Activated naive CD8-positive, alpha-beta T cell treated with anti-CD3 and anti-CD28 coated beads for 36 hours (primary cell): ENCODE measurements at places on chromosomes 2 and 18. TPM values are rescaled to one million over a fixed set of nuclear protein-coding genes. Genes with fewer than 3 reads are reported as not detected.
A peak's percentile ranks its signal among the peaks of the same experiment; 100 is the strongest.

DNA sequence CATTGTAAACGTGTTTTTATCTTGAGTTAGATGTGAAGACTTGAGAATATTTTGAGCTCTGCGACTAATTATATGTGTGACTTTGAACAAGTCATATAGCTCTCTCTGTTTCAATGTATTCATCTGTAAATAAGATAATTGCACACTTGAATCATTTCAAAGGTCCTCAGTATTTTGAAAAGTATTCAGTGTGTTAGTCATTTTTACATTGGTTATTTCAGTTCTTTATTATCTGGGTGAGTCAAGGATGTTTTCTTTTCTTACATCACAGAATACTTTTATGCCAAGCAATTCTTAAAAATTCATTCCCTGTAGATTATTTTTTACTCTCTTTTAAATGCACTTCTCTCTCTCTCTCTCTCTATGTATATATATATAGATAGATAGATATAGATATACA is 1098.0 kb upstream of the ZEB2 start:
- H3K27ac ChIP-seq = no peak overlapping the region
- no peak overlapping the region for H3K4me3 ChIP-seq

- no peak for DNase-seq
- H3K27me3 ChIP-seq = no peaks in the 10 kb centered on the region
- H3K36me3 ChIP-seq = peaks cover 47% of the 10 kb centered on the region
- H3K27ac ChIP-seq = peak overlapping the region; percentile 94
- peaks cover 64% of the 10 kb centered on the region for H3K4me1 ChIP-seq
These were observed 2.1 kb downstream of the LBH start for GRCh38 chr2:30233271-30234009.

DNA sequence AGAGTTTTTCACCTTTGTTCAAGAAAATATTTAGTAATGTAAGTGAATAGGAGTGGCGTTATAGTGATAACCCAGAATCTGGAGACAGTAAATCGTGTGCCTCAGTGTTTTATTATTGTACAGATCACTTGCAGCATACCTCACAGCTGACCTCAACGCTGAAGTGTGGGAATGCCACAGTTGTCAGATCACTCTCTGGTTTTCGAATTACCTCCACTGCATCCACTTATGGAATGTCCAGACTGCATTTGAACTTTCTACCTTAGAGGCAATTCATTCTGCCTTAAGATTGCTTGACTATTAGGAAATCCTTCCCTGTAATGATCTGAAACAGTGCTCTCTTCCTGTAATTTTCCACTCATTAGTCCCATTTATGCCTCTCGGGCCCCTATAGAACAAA is 164.5 kb upstream of the ALPP start:
- H3K4me1 ChIP-seq = peaks cover 14% of the 10 kb centered on the region
- H3K27ac ChIP-seq = no peak overlapping the region
- H3K4me3 ChIP-seq = no peak overlapping the region
- no peaks in the 10 kb centered on the region for H3K27me3 ChIP-seq
- no peak for DNase-seq

DNA sequence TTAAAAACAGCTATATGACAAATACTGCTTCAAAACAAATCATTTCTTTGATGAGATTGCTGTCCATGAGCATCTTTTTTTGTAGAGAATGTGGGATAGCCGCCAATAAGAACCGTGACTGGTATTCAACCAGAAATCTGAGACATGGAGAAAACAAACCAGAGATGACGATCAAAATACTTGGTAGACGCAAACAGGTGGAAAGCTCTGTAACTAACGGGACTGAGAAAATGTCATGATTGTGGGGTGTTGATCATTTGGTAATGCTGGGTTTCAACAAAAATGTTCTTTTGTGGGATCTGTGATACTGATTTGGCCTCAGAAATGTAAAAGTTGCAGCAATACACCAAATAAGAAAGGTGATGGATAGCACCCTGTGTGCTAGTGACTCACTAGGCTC is 364.8 kb downstream of the NYAP2 start:
- H3K27me3 ChIP-seq = no peaks in the 10 kb centered on the region
- H3K4me1 ChIP-seq = no peaks in the 10 kb centered on the region
- DNase-seq = no peak
- H3K36me3 ChIP-seq = no peaks in the 10 kb centered on the region
- H3K4me3 ChIP-seq = no peak overlapping the region

DNA sequence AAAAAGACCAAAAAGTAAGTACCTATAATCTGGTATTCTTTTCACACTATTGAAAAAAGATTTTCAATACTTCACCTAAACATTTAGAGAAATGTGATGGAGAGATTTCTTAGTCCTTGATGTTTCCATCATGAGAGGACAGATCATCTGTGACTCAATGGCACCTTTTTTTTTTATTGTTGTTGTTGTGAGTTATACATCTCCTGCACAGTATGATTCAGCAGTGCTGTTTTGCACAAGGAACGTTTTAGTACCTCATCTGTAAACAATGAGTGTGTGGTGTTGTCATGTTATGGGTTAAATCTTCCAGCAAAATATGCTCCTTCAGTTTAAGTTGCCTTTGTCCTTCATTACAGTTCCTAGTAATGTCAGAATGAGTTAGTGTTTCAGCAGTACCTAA is 2.2 kb downstream of the KIAA1328 start:
- DNase-seq = no peak
- H3K27me3 ChIP-seq = no peaks in the 10 kb centered on the region

DNA sequence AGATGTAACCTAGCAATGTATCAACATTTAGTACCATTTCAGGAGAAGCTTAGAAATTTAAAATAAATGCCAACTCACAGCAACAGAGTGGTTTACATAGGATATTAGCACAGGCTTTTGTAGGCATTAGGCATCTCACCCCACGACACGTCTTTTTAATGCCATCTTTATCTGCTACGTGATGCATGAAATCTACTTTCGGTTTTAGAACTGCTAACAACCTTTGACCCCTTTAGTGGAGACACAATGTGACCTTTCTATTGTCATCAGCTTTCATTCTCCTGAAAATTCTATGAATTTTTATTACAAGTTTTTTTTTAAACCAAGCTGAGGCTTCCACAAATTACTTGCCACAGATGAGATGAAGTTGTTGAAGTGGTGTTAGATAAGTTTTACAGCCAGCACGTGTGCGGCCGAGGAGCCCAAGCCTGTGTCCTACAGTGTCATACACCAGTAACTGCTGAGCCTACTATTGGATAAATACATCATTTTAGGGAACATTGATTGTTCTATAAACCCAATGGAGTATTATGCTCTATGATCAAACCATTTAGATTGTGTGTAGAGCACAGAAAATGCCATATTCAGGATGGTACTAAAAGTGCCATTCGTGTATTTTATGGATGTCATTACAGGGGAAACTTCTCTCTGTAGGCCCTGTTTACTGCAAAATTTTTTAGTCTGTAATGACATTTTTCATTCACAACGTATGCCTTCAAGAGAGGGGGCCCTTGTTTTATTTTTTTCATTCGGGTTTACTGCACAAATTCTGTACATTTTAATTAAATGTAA is 151.6 kb downstream of the PTGR3 start:
- no peaks in the 10 kb centered on the region for H3K36me3 ChIP-seq
- H3K4me3 ChIP-seq = no peak overlapping the region
- H3K4me1 ChIP-seq = no peaks in the 10 kb centered on the region
- DNase-seq = no peak

- H3K4me1 ChIP-seq = no peaks in the 10 kb centered on the region
- no peak overlapping the region for H3K4me3 ChIP-seq
- H3K27me3 ChIP-seq = peaks cover 5% of the 10 kb centered on the region
These were observed 269.4 kb downstream of the ETAA1 start for GRCh38 chr2:67666386-67667053.

DNA sequence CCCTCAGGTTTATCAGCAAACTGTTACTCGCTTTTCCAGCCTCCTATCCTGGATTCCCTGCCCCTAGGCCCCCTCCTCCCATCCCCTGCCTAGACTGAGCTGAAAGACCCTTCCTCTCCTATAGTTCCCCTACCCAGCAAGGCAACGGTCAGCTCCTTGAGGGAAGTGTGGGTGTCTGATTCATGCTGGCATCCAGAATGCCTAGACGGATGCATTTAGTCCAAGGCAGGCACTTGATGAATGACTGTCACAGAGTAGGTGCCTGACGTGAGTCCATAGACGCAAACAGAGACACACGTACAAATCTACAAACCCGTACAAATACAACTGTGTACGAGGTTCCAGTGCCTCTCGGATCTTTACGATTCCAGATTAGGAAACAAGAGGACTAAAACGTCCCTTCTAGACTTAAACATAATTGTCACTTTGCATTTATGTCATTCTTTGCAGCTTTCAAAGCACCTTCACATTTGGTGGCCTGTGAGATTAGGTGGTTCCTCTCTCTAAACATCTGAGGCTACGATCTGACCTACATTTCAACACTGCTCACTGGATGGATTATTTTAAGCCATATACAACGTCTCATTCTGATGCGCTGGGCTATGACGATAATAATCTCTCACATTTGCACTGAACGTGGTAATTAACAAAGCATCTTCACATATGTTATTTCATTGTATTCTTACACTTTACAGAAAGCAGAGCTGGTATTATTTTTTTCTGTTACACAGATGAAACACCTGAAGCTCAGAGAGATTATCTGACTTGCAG is 36.7 kb downstream of the DNMT3A start:
- no peak for DNase-seq
- H3K27ac ChIP-seq = peak overlapping the region; percentile 64
- peak overlapping the region; percentile 32 for H3K4me3 ChIP-seq
- H3K27me3 ChIP-seq = no peaks in the 10 kb centered on the region

DNA sequence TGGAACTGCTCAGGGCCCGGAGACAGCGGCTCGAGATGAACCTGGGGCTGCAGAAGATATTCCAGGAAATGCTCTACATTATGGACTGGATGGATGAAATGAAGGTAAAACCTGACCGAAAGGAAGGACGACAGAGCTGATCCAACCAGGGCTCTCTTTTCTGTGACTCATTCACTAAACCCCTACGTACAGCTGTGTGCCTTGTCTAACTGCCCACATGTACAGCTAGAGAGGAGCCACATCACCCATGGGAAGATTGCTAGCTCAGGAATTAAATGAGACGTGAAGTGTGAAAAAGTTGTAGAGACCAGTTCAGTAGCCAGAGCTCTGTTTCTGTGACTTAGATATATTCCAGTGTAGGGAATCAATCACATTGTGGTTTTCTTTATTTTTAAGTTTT is 97.3 kb upstream of the EML6 start:
- no peak for DNase-seq
- H3K4me3 ChIP-seq = no peak overlapping the region
- H3K36me3 ChIP-seq = peaks cover 43% of the 10 kb centered on the region

DNA sequence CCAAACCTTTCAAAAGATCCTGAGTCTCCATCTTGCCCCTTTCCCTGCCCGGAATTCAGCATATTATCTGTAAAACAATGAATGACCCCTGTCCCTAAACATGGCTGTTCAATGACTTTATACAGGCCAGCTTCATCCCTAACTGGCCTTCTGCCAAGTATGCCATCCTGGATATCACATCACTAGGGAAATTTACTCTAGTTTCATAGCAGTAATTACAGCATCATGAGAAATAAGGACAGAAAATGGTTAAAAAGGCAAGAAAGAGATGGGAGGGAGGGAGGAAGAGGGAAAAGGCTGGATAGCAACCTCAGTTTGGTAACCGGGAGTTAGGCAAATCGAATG is 4.4 kb downstream of the MBOAT2 start:
- H3K27ac ChIP-seq = no peak overlapping the region
- H3K4me3 ChIP-seq = no peak overlapping the region
- DNase-seq = no peak
- H3K27me3 ChIP-seq = peaks cover 10% of the 10 kb centered on the region

DNA sequence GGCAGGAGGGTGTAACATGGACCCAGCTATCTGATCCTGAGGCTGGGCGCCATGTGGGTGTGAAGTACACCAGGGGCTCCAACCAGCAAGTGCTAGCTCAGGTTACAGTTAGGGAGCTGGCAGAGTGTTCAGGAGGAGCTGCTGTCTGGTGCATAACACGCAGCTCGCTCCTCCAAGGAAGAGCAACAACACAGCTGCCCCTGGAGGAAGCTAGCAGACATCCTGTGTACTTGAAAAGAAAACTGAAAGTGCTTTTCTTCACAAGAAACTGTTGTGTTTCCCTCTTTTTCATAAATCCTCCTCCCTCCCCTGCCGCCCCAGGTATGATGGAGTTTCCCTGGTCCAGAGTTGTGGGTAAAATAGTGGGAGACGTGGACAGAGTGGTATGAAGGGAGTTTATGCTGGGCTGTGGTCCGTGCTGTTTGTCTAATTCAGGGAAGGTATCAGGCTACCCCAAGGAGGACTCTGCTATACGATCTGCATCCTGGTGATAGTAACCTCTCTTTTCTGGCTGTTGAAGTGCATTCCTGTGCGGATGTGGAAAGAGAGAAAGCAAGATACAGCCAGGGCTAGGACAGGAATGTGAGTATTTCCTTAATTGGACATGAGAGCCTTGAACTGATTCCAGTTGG is 6.1 kb upstream of the LBH start:
- H3K4me3 ChIP-seq = peak overlapping the region; percentile 91
- H3K27me3 ChIP-seq = no peaks in the 10 kb centered on the region
- DNase-seq = peak; percentile 33
- peaks cover 66% of the 10 kb centered on the region for H3K4me1 ChIP-seq

- H3K4me3 ChIP-seq = peak overlapping the region; percentile 80
- H3K27me3 ChIP-seq = no peaks in the 10 kb centered on the region
- DNase-seq = no peak
- H3K4me1 ChIP-seq = peaks cover 56% of the 10 kb centered on the region
- peak overlapping the region; percentile 89 for H3K27ac ChIP-seq
These were observed 87.7 kb downstream of the LIMS1 start for GRCh38 chr2:108621687-108622681.

GRCh38 chr2:204550751-204551511 is 5.7 kb downstream of the PARD3B start:
- H3K4me3 ChIP-seq = no peak overlapping the region
- H3K4me1 ChIP-seq = peaks cover 5% of the 10 kb centered on the region
- no peak for DNase-seq
- no peak overlapping the region for H3K27ac ChIP-seq
- no peaks in the 10 kb centered on the region for H3K36me3 ChIP-seq

DNA sequence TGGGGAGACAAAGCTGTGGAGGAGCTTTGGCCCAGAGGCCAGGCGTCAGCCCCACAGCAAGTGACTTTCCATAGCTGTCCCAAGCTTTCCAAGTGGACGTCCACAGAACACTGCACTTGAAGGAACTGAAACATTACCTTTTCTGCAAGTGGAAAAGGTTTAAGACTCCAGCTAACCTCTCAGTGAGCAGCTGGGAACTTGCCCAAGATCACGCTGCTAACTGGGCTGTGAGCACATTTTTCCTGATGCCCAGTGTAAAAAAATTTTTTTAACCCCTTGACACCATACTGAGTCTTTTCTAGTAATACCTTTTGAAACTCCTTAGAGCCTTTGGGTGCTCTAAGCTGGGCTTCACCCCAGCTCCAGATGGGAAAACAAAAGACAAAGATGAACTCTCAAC is 256.7 kb downstream of the HAUS1 start:
- H3K27me3 ChIP-seq = no peaks in the 10 kb centered on the region
- H3K36me3 ChIP-seq = no peaks in the 10 kb centered on the region

The NEU4 gene
- total RNA-seq = 0.08 TPM

The PTPRN gene
- 2.5 TPM for total RNA-seq

The RGPD4 gene
- 0.64 TPM for total RNA-seq

The HTR2B gene
- total RNA-seq = not detected

The GPBAR1 gene
- 0.24 TPM for total RNA-seq

The ZSWIM2 gene
- total RNA-seq = not detected

The LBH gene
- total RNA-seq = 89.2 TPM

The LYG2 gene
- not detected for total RNA-seq
